ENCODE measurements at places on chromosomes 7 and 10.

- no peak for DNase-seq
These were observed 56.3 kb downstream of the PLXNA4 start for GRCh38 chr7:132519936-132520335.

- no peak for DNase-seq
These were observed 603.3 kb upstream of the IGFBP3 start for GRCh38 chr7:46524350-46524749.

- DNase-seq = no peak
These were observed 34.2 kb downstream of the PDGFA start for GRCh38 chr7:485188-486081.

DNA sequence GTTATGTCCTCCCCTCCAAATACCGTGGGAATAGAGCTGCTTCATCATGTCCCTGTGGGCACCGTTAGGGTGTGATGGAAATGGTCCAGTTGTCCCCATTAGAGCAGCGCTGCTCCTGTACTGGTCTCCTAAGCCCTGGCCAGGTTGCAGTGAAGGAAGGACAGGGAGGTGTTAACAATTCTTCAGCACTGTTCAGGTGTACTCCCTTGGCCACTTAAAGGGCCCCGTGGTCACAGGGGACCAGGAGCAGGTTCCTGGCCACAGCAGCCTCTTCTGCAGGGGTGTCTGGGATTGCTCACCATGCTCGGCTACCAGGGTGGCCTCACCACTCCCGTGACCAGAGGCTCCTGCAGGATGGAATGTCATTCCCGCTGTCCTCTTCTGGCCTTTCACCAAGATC, 65.8 kb downstream of the MINDY4 start:
- no peak for DNase-seq

DNA sequence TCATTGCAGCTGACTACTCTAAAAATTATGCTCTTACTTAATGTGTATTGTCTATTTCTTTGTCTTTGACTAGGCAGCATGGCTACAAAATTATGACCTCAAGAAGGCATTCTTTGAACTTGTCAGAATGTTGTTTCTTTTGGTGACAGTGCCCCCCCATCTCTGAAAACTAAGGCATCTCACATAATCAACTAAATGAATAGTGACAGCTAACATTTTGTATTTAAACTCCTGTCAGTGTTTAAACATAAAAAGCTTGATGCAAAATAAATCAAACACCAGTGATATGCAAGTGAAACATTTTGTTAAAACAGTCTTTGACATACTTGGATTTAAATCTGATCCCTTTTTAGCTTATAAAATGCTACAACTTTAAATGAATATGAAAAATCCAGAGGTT, 233.5 kb downstream of the FOXP2 start:
- no peak for DNase-seq

DNA sequence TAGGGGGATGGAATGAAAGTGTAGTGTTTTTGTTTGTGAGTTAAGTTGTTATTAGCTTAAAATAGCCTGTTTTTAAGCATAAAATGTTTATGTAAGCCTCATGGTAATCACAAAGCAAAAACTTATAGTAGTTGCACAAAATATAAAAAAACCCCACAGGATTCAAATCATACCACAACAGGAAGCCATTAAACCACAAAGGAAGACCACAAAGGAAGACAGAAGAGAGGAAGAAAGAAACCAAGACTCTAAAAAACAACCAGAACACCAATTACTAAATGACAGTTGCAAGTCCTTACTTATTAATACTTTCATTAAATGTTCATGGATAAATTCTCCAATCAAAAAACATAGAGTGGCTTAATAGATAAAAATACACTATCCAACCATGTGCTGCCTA, 63.6 kb downstream of the ANKRD7 start:
- no peak for DNase-seq

DNA sequence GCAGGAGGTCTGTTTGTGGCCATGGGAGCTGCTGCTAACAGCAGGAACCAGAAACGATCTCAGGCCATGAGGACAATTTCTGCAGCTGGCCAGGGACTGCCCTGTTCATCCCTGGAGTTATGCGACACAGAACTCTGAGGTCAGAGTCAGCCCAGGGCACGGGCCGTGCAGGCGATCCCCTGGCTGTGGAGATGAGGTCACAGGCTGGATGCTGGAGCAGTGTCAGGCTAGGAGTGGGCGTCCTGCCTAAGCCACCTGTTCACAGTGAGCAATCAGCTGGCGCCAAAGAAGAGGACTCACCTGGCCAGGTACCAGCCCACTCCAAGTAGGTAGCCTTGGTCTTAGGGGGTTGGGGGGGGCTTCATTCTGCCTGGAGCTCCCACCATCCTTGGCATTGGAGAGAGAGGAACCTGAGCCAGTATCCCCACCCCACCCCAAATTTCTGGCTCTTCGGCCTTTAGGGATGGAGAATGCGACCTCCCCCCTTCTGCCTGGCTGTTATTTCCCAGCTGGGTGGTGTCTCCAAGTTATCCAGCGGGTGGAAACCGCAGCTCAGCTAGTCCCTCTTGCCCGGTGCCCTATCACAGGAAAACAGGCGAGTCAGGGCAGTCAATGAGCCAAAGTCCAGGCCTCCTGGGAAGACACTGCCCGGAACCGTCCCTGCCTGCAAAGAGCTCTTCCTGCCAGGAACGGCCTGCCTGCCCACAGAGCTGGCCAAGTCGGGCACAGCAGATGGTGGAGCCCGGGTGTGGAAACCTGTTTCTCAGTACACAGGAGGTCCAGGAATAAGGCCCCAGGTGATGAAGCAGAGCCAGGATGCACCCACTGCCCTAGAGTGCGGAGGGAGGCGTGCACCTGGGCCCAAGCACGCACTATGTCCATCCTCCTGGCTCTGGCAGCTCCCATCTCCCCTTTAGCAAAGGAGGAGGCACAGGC, 1.8 kb upstream of the TTYH3 start:
- DNase-seq = no peak

- no peak for DNase-seq
These were observed 12.8 kb upstream of the CXCL12 start for GRCh38 chr10:44397476-44398225.

DNA sequence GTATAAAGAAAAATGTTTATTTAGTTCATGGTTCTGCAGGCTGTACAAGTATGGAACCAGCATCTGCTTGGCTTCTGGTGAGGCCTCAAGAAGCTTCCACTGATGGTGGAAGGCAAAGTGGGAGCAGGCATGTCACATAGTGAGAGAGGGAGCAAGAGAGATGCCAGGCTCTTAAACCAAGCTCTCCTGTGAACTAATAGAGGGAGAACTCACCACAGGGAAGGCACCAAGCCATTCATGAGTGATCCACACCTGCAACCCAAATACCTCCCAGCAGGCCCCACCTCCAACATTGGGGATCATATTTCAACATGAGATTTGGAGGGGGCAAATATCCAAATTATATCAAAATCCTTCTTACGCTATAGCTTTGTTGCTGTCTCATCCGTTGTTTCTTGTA, 113.1 kb downstream of the CPED1 start:
- no peak for DNase-seq

- no peak for DNase-seq
These were observed 4.4 kb upstream of the RFC2 start for GRCh38 chr7:74258639-74259038.

GRCh38 chr7:153381275-153382040, 621.9 kb downstream of the ACTR3B start:
- DNase-seq = no peak

- DNase-seq = no peak
These were observed 97.4 kb upstream of the PDCD4 start for GRCh38 chr10:110774069-110775019.

DNA sequence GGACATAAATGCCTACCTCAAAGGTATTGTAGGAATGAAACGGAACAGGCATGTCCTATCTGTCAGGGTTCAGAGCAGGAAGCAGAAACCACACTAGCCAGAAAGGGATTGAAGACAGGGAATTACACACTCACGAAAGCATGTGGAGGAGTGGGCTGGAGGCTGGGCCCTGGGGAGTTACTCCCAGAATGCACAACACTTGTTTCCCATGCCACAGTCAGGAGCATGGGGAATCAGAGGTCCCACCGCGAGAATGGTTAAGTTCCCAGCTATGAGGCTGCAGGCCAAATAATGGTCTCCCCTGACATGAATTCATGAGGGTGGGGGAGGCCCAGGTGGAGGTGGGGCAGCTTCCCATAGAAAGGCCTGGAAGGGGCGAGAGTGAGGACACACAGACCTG, 212.7 kb downstream of the HERPUD2 start:
- no peak for DNase-seq

DNA sequence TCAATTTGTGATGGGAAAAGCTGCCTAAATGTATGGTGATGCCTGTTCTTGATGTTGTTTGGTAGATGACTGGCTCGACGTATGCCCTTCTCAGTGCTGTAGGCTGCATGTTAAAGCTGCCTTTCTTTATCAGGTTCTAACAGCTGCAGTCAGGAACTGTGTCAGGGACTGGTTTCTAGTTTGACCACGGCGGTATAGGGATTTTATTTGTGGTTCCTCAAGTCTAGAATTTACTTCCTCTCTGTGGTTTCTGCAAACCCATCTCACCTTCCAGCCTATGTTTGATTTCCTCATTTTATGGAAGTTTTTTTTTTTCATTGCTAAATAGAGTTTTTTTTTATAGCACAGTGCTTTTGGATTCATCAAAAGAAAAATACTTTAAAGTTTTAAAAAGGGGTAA, 26.5 kb downstream of the LMTK2 start:
- no peak for DNase-seq

DNA sequence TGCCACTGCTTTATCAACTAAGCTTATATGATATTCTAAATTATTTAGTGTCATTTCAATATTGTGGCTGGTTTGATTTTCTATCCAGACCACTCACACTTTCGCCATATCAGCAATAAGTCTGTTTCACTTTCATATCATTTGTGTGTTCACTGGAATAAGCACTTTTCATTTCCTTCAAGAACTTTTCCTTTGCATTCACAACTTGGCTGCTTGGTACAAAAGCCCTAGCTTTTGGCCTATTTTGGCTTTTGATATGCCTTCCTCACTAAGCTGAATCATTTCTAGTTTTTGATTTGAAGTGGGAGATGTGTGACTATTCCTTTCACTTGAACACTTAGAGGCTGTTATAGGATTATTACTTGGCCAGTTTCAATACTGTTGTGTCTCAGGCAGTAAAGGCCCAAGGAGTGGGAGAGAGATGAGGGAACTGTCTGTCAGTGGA, 120.9 kb upstream of the NAMPT start:
- DNase-seq = no peak

DNA sequence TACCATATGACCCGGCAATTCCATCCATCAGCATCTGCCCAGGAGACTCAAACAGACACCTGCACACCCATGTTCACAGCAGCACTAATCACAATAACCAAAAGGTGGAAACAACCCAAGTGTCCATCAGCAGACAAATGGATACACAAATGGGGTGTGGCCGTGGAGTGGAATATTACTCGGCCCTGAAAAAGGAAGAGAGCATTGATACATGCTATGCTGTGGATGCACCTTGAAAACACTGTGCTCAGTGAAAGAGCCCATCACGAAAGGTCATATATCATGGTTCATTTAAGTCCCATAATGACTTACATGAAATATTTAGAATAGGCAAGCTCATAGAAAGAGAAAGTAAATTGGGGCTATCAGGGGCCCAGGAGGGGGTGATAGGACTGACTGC, 57.5 kb upstream of the DNAAF5 start:
- no peak for DNase-seq

GRCh38 chr7:39924122-39924521, 25.9 kb upstream of the CDK13 start:
- DNase-seq = no peak

GRCh38 chr7:90768301-90768700, 172.2 kb downstream of the CDK14 start:
- no peak for DNase-seq

GRCh38 chr10:44126291-44126717, 258.6 kb downstream of the CXCL12 start:
- DNase-seq = no peak

- no peak for DNase-seq
These were observed at the start of gene PTN for GRCh38 chr7:137343281-137343841. PTN (minus strand) TSS chr7:137343733; CDS start chr7:137254973, 88,760 bp downstream.

- DNase-seq = no peak
These were observed 41.5 kb upstream of the PRKCQ start for GRCh38 chr10:6621536-6621935.

GRCh38 chr7:132486274-132486610, 90.0 kb downstream of the PLXNA4 start:
- no peak for DNase-seq

DNA sequence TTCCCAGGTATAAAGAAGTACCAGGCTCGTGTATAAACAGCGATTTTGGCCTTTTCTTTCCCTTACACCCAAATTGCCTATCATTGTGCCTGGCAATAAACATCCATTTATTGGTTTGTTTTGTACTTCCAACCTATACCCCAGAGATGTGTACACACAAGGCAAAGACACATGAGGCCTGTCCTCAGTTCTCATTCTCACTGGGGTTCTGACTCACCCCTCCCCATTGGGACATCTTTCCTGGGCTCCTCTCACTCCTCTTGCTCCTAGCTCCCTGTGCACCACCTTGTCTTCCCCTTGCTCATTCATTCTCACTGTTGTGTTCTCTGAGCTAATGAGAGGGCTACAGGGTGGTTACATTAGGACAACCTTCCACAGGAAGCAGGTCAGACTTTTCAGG, 240.7 kb downstream of the ANK3 start:
- no peak for DNase-seq

DNA sequence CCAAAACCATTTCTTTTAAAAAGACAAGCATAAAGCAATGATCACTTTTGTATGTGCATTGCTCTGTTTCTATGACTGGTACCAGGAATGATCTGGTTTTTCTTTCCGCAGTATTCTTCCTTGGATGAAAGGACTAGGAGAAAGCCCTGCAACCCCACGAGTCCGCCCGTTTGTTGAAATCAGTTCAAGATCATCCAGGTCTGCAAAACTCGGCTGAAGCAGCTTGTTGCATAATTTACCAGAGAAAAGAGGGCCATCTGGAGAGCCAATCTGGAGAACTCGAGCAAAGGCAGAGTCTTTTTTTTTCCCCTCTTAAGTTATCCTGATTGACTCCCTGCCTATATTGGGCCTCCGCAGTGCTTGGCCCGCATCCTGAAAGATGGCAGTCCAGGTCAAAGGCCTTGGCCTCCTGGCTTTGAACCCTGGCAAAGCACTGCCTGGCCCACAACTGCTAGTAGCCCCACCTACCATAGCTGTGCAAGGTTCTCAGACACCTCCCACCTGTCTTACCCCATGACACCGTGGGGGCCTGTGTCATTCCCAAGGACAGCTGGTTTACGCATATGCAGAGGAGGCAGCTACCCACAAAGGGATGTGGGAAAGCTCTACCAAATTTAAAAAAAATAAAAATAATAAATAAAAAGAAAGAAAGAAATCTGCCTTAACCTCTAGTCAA, 572.2 kb downstream of the INHBA start:
- DNase-seq = no peak

GRCh38 chr10:25117757-25118156, 57.0 kb upstream of the GPR158 start:
- no peak for DNase-seq

DNA sequence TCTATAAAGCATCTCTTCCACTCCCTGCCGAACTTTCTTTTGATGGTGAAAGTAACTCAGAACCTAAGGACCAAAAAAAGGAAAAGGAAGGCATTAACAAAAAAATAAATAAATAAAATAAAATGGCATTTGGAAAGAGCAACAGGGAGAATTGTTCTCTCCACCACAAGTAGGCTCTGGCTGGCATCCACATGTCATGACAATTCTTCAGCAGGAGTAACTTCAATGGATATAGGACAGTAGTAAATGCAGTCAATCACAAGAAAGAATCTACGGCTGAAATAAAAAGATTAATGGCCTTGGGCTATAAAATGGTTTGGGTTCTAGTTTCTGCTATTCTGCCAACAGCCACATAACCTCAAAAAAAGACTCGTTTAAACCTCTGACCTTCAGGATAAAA, 23.9 kb downstream of the NCAPG2 start:
- no peak for DNase-seq

GRCh38 chr7:132562690-132563089, 13.6 kb downstream of the PLXNA4 start:
- DNase-seq = no peak

- no peak for DNase-seq
These were observed 9.1 kb downstream of the ZMIZ2 start for GRCh38 chr7:44757739-44758138.

All from effector memory CD4-positive, alpha-beta T cell (primary cell).